ENCODE measurements at places on chromosomes 7 and 10.

GRCh38 chr10:96958071-96958470 is 126.0 kb downstream of the LCOR start:
- DNase-seq = no peak

- DNase-seq = no peak
Observed at GRCh38 chr10:30537586-30537985, 92.0 kb downstream of the LYZL2 start.

DNA sequence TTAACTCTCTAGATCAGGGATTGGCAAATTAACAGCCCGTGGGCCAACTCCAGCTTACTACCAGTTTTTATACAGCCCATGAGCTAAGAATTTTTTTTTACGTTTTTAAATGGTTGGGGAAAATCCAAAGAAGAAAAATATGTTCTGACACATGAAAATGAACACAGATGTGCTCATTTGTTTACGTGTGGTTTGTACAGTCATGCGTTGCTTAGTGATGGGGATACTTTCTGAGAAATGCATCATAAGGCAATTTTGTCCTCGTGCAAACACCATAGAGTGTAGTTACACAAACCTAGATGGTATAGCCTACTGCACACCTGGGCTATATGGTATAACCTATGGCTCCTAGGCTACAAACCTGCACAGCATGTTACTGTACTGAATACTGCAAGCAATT is 8.3 kb upstream of the SMKR1 start:
- DNase-seq = no peak

- no peak for DNase-seq
Observed at GRCh38 chr10:7265396-7266123, 145.3 kb downstream of the SFMBT2 start.

DNA sequence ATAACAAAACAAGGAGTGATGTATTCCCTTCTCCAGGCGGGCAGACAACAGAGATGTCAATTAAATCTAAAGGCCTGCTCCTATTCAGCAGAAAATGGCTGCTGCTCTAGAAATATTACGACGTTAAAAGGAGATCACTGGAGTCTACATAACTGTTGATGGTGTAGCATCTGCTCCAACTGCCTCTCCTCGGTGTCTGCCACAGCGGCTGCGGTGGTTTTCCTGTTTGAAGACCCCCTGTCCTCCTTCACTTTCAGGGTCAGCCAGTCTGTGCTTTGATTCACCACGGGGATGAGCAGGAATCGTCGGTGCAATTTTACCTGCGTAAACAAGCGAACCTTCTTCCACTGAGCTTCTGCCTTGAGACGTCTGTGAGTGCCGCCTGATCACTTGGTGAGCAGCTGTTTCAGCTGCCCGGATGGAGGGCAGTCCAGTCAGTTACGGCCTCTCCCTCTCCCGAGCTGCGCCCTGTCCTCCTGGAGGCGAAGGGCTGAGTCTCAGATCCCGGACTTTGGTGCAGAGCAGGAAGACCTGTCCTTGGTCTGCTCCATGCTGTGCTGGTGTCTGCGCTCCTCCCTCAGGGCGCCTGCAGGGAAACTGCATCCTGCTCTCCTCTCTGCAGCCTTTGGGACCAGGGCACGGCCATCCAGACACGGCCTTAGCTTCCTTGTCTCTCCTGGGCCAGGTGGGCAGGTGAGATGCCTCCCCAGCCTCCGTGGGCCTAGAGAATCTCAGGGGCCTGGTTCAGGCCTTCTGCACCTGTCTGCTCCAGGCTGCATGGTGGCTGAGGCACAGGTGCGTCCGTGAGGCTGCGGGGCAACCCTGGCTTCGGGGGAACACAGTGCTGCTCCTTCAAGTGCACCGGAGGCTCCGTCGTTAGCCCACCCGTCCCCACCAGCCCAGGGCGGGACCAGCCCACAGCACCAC is 326.6 kb downstream of the ADARB2 start:
- DNase-seq = no peak

DNA sequence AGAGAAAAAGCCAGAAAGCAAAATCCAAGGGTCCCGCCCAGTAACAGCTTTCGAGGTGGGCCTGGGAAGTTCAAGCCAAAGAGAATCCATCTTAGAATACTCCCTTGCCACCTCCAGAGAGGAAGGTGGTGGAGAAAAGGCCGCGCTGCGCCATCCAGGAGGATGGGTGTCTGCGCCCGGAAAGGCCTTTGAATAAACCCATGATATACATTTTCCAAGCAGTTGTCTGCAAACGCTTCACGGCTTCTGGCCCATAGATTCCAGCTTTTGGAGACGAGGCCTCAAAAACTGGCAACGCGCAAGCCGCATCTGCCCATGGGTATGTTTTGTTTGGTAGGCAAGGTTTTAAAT is 17.8 kb downstream of the RGS10 start:
- DNase-seq = no peak

- no peak for DNase-seq
Observed at GRCh38 chr10:6068422-6068821, 6.3 kb upstream of the IL2RA start.

DNA sequence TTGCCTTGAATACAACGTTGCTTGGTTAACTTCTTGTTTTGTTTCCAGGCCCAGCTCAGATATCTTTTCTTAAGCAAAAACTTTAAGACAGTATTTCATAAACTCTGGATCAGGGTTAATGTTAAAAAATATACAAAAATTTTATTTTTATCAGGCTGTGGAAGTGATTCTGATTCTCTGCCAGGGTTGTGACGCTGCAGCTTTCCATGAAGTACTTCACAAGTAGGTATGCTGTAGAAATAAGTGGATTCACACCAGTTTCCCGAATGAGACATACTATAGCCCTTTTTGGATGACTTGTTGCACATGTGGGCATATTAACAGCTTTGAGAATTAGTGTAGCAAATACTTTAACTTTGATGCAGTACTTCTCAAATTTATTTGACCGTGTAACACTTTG is 70.1 kb downstream of the CDK14 start:
- no peak for DNase-seq

- no peak for DNase-seq
Observed at GRCh38 chr10:131817866-131818509, 82.8 kb upstream of the PPP2R2D start.

Data from activated T-helper 9 cell treated with anti-CD3 and anti-CD28 coated beads, Interleukin-2, amount 50 U/mL, for 16 hours (primary cell).